AG04449 (cell line): ENCODE measurements at places on chromosomes 16 and 17.

GRCh38 chr16:15650698-15651171, 690 bp downstream of the NDE1 start:
- no peak for DNase-seq

GRCh38 chr16:25371342-25371741, 113.7 kb upstream of the ZKSCAN2 start:
- no peak for DNase-seq

GRCh38 chr17:66423056-66423955, 120.9 kb downstream of the PRKCA start:
- no peak for DNase-seq

- DNase-seq, result no peak
Observed at GRCh38 chr17:40818733-40819527, 3.5 kb downstream of the KRT10 start.

GRCh38 chr16:46801428-46802049, 29.4 kb downstream of the C16orf87 start:
- no peak for DNase-seq

- no peak for DNase-seq
Observed at GRCh38 chr17:28112181-28112580, 69.7 kb downstream of the NLK start.

GRCh38 chr16:25219070-25219737, 2.5 kb downstream of the AQP8 start:
- no peak for DNase-seq

DNA sequence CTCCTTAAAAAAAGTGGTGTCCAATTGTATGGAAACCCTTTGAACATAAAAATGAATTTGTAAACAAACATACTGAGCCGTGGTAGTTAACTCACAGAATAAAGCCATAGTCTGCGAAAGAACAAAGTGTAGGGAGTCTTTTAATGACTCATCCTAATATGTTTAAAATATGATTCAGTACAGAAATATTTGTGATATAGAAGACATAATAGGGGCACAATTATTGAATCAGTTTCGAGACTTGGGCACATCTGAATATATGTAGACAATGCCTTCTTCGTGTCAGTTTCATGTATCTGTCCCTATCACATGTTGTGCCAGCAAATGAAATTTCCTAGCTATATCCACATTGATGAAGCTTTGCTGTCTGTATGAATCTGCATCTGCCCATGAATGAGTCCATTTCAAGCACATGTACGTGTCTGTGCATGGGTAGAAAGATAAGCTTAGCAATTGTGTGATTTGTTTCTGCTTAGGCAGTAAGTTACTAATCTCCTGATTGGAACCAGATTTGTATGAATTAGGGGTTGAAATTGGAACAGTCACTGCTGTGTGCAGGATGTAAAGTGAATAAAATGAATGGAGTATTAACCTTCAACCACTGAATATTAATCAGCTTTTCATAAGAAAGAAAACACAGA, 112.5 kb upstream of the SOX9 start:
- no peak for DNase-seq

- no peak for DNase-seq
Observed at GRCh38 chr16:2587891-2588565, 50.2 kb downstream of the PDPK1 start.

GRCh38 chr17:65797809-65798208, 236.4 kb upstream of the AXIN2 start:
- no peak for DNase-seq

GRCh38 chr16:18800293-18800692, 1.1 kb downstream of the ARL6IP1 start:
- no peak for DNase-seq

DNA sequence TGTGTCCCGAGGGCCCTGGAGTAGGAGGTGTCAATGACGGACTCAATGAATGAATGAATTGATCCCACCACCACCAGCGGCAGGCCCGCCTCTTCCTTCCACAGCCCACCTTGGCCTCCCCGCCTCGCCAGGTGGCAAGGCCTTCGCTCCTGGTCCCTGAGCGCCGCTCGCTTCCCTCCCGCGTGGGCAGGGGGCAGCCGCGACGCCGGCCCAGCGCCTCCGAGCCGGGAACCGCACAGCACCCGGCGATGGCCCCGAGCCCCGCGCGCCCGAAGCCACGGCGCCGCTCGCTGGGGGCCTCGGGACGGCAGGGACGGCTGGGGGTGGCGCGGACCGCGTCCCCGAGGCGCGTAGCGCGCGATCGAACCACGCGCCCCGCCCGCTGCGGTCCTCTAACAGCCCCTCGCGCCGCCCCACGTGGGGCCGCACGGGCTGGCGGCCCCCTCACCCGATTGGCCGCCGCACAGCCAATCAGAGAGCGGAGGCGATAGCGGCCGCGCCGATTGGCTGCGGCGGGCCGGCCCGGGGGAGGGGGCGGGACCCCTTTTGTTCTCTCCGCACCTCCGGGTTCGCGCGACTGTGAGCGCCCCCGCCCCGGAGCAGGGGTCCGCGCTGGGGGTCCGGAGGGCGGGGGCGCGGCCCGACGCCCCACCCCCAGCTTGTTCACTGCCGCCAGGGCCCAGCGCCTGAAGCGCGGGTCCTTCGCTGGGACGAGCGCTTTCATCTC, 31.4 kb downstream of the ACTG1 start:
- DNase-seq, result no peak

GRCh38 chr16:2429034-2429770, at the start of gene CCNF:
CCNF (plus strand) TSS chr16:2429447; CDS start chr16:2429482, 35 bp downstream.
- DNase-seq, result peak; percentile 40

- DNase-seq, result peak; percentile 36
Observed at GRCh38 chr17:14575471-14575953, 274.6 kb downstream of the HS3ST3B1 start.

GRCh38 chr16:22397464-22397863, 23.0 kb upstream of the CDR2 start:
- DNase-seq, result peak; percentile 98

GRCh38 chr16:85996843-85997242, 97.9 kb downstream of the IRF8 start:
- DNase-seq, result no peak

DNA sequence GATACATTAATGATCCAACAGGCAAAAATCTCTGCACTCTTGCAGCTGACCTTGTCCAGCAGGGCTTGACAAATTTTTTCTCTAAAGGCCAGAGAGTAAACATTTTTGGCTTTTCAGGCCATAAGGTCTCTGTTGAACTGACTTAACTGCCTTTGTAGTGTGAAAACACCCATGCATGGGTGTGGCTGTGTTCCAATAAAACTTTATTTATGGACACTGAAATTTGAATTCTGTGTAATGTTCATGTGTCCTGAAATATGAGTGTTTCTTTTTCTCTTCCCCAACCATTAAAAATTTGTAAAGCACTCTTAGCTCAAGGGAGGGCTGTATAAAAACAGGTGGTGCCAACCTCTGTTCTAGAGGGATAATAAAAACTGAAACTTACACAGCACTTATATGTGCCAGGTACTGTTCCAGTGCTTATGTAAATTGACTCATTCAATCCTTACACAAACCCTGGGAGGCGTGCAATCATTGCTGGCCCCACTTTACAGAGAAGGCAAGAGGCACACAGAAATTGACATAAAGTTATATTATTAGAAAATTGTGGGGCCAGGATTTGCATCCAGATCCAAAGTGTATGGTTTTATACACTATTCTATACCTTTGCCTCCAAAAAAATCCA, 18.8 kb upstream of the ZNF423 start:
- no peak for DNase-seq

- no peak for DNase-seq
Observed at GRCh38 chr17:2943981-2944380, 119.4 kb downstream of the OR1D5 start.

- DNase-seq, result no peak
Observed at GRCh38 chr17:77140878-77141767, at the start of gene SEC14L1. SEC14L1 (plus strand) TSS chr17:77140969; CDS start chr17:77143597, 2,628 bp downstream.

DNA sequence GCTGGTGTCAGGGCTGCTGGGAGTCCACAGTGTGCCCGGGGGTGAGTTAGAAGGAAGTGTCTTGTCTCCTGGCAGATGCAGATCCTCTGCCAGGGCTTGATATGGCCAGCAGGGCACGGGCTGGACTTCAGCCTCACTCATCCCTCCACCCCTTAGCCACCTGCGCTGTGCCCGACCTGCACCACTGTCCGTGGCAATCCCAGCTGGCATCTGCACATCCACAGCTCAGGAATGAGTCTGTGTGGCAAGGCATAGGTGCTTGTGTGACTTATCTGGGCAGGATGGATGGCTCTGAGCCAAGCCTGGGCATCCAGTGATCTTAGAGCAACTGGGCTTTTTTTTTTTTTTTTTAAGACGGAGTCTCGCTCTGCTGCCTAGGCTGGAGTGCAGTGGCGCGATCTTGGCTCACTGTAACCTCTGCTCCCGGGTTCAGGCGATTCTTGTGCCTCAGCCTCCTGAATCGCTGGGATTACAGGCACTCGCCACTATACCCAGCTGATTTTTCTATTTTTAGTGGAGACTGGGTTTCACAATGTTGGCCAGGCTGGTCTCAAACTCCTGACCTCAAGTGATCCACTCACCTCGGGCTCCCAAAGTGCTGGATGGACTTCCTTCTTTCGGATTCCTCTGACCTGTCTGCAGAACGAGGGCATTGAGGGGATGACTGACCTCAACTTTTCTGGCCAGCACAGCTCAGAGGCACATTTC, 22.5 kb upstream of the CACNG1 start:
- DNase-seq, result no peak

GRCh38 chr17:38620551-38621277, 15.0 kb upstream of the SRCIN1 start:
- no peak for DNase-seq

GRCh38 chr17:14918540-14918939, 346.6 kb downstream of the PMP22 start:
- DNase-seq, result no peak

GRCh38 chr16:61277849-61278248, 758.4 kb downstream of the CDH8 start:
- no peak for DNase-seq

DNA sequence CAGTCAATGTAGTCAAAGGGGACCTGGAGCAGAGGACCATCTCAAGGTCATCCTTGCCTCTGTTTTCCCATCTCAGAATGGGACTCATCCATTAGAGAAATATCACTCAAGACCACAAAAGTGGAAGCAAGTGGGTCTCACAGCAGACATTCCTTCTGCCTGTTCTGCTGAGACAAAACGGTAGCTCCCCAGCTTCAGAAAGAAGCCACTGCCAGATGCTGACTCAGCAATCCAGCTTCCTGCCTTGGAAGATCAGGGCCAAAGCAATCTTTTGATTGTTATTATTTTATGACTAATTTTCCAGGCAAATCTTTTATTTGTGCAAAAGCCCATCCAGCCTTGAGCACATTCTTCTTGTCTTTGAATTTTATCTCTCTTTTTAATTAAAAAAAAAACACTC, 86.8 kb downstream of the CCT6B start:
- DNase-seq, result no peak

GRCh38 chr17:58344047-58344790, 7.8 kb downstream of the SUPT4H1 start:
- no peak for DNase-seq

GRCh38 chr16:67458121-67458641, 22.8 kb downstream of the ATP6V0D1 start:
- DNase-seq, result no peak

DNA sequence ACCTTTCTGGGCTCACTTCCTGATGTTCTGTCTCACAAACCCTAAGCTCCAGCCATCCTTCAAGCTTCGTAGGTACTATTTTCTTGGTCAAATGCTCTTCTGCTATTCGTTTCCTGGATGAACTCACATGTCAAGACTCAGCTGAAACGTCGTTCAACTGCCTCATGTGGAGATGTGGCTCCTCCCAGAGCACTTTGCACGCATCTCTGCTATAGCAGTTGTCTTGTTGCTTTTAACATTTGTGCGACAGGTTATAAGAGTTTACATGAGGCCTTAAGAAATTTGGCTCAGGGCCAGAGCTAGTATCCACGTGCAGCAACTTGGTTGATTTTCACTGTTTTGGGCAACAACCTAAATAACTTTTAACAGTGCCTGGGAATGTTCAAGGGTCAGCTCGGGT, 2.8 kb upstream of the KRT40 start:
- DNase-seq, result no peak

- no peak for DNase-seq
Observed at GRCh38 chr17:11264183-11264871, 23.3 kb downstream of the SHISA6 start.

GRCh38 chr17:72362376-72363088, 241.7 kb downstream of the SOX9 start:
- DNase-seq, result no peak

- no peak for DNase-seq
Observed at GRCh38 chr17:19744922-19745757, 3.0 kb downstream of the ALDH3A1 start.
